ENCODE measurements at places on chromosomes 13 and 19.
A peak's percentile ranks its signal among the peaks of the same experiment; 100 is the strongest.

GRCh38 chr13:39201180-39201579 lies 162.9 kb downstream of the NHLRC3 start:
- DNase-seq, result no peak

- no peak for DNase-seq
Measured at GRCh38 chr13:26593661-26594060, 36.2 kb downstream of the WASF3 start.

GRCh38 chr13:29532821-29533220 lies 62.7 kb downstream of the SLC7A1 start:
- DNase-seq, result no peak

DNA sequence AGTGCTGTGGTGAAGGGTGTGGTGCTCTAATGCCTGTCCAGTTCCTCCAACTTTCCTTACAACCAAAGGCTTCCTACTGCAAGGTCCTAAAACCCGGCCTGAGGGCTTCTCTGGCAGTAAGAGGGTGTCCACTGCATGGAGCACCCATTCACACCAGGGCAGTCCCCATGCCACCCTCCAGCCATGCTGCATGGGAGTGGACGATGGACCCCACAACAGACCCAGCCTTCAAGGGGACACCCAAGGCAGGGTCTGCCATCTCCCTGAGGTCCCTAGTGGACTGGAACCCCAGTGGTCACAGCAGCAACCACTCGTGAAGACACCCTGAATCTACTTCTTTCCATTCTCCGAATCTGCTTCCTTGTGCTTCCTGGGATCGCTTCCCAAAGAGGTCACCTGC lies 117.6 kb upstream of the SOX1 start:
- no peak for DNase-seq

DNA sequence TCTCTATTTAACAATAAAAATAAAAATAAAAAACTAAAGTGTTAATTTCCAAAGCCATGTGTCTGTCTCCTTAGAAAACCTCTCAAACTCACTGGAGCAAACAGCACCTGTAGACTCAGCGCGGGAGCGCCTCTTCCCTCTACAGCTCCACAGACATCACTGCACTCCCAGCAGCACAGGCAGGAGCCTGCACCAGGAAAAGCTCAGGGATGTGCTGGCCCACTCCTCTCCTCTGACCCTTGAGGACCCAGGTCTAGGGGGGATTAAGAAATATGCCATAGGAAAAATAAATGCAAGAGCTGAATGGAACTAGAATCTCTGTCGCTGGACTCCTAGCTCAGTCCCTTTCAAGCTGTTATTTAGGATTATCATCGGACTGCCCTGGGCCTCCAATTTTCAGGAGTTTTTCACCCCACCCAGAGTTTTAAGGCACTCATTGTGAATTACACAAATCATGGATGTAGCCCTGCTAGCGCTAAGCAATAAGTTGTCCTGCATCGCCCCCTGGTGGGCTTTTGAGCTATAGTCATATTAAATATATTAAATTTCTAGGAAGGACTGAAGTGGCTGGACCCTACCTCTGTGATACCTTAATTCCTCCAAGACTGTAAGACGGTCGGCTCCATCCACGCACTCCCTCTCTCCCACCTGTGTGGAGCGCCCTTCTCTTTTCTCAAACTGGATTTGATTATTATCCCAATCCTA lies 333.9 kb downstream of the UQCRFS1 start:
- DNase-seq, result peak; percentile 81

- DNase-seq, result no peak
Measured at GRCh38 chr19:53519446-53519845, 18.5 kb upstream of the ZNF331 start.

GRCh38 chr13:91236182-91236581 lies 111.3 kb upstream of the MIR17HG start:
- DNase-seq, result no peak

DNA sequence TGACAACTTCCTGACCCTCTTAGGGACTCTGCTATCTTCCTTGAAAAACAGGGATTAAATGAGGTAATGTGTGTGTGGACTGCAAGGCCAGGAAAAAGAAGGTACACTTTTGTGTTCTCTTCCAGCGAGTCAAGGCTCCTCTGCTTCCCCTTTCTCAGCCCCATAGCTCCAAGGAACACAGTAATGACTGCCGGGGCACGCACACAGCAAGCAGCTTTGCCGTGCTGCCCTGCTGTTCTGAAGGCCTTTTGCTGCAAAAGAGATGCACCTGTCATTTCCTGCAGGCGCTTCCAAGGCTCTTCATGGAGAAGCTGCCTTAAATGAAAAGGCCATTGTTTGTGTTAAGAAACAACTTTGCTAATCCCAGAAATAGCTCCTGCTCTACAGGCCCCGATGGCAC lies 84.6 kb downstream of the CYSLTR2 start:
- no peak for DNase-seq

DNA sequence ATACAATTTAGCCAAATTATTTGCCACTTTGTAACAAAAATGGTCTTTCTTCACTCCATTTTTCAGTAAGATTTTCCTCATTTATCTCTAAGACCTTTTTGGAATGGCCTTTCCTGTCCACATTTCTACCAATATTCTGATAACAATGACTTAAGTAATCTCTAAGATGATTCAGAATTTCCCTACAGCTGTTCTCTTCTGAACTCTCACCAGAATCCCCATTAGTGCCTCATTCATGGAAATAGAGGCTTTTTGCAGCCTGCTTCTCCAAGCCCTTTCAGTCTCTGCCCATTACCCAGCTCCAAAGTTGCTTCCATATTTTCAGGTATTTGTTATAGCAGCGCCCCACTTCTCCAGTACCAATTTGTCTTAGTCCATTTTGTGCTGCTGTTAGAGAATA lies 867.0 kb downstream of the GPC5 start:
- DNase-seq, result no peak

DNA sequence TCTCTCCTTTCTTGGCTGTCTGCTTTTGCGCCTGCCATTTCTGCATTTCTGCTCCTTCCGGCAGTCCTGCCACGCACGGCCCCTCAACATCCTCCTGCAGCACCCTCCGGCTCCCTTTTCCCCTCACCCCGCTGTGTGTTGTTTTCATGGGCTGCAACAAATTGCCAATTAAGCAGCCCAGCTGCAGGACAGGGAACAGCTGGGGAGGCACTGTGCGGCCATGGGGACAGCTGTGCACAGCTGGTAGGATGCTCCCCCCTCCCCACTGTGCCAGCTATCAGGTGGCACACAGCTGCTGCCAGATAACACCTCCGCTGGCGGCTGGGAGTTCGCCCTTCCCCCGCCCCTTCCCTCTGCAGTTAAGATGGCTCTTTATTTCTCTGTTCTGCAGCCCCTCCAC lies 25.4 kb downstream of the LYL1 start:
- peak; percentile 46 for DNase-seq

DNA sequence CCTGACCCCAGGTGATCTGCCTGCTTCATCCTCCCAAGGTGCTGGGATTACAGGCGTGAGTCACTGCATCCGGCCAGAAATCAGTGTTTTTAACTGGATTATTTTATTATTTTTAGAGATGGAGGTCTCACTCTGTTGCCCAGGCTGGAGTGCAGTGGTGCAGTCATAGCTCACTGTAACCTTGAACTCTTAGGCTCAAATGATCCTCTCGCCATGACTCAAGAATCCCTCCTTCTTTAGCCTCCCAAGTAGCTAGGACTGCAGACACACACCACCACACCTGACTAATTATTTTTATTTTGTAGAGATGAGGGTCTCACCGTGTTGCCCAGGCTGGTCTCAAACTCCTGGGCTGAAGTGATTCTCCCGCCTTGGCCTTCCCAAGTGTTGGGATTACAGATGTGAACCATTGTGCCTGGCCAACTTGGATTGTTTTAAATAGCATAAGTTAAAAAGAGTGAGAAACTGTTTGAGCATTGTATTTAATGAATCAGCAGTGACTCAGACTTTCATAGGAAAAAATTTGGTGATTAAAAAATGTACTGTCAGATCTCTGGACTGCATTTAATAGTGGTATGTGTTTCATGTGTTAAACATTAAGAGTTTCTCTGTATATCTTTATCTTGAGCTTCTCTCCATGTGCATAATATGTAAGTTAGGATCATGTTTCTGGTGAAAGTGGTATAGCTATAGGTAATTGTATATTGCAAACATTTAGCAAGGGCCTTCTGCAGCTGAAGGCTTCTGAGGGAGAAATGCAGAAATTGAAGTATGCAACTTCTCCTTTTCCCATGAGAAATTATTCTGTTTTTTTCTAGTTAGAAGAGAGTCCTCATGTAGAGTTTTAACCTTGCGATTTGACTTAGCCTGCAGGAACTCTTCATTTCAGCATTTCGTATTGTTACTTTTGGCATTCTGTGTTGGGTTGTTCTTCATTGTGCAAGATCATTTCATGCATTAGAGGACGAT lies 121.2 kb downstream of the PCCA start:
- no peak for DNase-seq

DNA sequence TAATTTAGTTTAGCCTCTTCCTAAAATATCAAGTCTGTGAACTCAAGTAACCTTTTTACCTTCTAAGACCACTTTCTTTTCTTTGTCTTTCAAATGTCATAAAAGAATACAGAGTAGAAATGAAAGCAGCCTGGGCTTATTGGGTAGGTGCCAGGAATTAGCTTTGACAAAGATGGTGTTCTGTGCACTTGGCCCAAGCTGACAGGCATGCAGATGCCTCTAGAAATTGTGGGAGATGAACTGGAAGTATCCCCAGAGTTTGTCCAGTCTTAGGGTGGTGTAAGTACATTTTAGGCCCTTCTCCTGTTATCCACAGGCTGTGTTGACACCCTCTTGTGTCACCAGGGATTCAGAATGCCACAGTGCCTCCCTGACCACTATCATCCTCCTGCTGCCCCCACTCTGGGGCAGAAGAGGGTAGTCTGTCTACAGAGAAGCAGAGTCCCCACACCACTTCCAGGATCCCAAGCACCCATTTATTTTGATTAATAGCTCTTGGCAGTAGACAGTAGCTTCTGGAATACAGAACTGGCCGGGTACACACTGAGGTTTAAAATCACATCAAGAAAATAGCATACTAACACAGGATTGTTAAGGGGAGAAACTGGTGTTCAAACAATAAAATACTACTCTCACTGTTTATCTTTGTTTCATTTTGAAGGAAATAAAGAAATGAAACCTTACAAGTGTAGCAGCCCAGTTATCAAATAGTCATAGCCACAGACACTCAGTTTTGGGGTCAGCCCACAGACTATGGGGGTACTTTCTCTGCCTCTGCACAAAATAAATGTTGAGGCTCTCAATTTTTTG lies 343.2 kb downstream of the KCNRG start:
- no peak for DNase-seq

- DNase-seq, result no peak
Measured at GRCh38 chr13:40508127-40508526, 158.3 kb downstream of the FOXO1 start.

GRCh38 chr19:55220525-55220924 lies 8.0 kb downstream of the TMEM86B start:
- DNase-seq, result no peak

- DNase-seq, result no peak
Measured at GRCh38 chr19:3986260-3987041, 1.2 kb upstream of the EEF2 start.

- no peak for DNase-seq
Measured at GRCh38 chr19:2394442-2395292, 32.7 kb downstream of the TIMM13 start.

GRCh38 chr13:100508996-100509395 lies 79.6 kb downstream of the GGACT start:
- no peak for DNase-seq

DNA sequence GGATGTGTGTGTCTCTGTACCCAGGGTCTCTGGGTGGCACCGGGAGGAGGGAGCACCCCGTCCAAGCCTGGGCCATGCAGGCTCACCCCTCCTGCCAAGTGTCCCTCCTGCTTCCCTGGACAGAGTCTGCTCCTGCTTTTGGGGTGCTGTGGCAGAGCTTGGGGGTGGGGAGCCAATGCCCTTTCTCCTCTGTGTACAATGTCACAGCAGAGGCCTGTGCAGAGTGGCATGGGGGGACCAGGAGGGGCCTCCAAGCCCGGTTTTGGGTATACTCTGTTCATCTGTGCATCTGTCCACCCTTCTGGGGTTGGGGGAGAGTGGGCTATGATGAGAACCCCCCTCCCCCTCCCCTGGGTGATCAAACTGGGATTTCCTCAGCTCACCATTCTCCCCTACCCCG lies 33.5 kb downstream of the PDE4A start:
- no peak for DNase-seq

- DNase-seq, result no peak
Measured at GRCh38 chr13:31011193-31011860, 78.9 kb downstream of the TEX26 start.

DNA sequence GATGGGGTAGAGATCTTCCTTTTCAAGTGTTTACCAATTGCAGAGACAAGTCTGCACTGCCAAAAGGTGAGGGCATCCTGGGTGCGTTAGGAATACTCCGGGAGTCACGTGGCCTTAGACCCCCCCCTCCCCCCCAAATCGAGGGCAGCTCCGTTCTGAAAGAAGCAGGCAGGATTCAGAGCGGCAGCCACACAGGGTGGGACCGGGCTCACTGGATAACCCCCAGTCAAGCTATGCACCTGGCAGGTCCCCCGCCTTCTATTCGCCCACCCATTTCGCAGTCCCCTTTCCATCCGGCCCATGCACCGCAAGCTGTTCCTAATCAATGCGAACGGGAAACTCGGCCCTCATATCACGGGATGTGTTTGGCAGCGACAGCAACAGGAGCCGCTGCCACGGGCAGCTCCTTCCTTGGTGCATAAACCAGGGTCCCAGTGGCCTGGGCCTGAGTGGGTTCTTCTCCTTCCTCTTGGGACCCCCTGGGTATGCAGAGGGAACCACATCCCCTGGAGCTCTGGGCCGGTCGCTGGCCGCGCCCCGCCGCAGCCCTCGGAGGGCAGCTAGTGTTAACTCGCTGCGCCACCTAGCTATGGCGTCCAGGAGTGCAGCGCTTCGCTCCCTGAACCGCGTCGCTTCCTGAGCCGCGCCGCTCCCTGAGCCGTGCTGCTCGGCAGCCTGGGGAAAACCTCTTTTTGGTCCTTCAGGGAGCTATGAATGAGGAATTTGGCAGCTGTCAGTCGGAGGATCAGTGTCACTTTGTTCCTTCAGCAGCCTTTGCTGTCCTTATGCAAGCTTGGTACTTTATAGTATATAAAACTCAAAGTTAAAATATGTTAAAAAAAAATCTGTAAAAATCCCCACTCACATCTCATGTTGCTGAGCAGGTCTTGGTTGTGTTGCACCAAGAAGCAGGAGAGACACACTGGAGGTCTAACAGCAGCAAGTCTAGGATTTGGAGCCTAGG lies 41.4 kb downstream of the LYL1 start:
- peak; percentile 92 for DNase-seq

DNA sequence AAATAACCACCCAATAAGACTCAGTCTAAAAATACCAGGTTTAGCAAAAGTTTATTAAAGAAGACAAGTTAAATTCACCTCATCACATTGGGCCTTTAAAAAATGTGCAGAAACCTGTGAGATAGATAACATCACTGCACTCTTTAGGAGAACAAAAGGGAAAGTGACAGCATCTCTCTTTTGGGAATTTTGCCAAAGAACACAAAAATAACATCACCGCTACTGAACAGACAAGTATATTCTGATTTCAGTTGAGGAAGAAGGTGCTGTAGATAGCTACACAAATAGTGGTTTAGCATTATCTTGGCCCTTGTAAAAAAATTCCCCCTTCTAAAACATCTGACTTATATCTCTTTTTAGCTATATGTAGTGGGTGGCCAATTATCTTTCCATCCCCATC lies 244.7 kb downstream of the VWA8 start:
- DNase-seq, result no peak

Data from glutamatergic neuron (in vitro differentiated cells).